ENCODE measurements at places on chromosomes 5 and 9. TPM values are rescaled to one million over a fixed set of nuclear protein-coding genes. Genes with fewer than 3 reads are reported as not detected.

LNPEP gene
- polyA plus RNA-seq, result 6.5 TPM

DNA sequence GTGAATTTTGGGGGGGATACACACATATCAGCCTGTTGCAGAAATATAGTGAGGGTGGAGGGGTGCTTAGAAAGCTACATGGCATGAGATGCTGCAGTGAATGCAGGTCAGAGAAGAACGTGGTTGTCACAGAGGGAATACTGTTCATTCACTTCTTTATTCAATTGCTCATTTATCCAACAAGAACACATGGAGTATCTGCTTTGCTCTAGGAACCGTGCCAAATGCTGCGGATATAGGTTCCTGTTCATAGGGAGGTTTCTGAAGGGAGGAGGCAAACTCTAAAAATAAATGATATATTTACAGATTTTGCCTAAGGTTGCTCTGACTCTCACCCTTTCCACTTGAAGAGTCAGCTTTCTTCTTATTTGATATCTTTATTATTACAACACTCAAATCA, 444.3 kb upstream of the CLINT1 start:
- no peak for DNase-seq

- DNase-seq, result no peak
These were observed 7.1 kb upstream of the IFNA2 start for GRCh38 chr9:21392270-21392669.

DNA sequence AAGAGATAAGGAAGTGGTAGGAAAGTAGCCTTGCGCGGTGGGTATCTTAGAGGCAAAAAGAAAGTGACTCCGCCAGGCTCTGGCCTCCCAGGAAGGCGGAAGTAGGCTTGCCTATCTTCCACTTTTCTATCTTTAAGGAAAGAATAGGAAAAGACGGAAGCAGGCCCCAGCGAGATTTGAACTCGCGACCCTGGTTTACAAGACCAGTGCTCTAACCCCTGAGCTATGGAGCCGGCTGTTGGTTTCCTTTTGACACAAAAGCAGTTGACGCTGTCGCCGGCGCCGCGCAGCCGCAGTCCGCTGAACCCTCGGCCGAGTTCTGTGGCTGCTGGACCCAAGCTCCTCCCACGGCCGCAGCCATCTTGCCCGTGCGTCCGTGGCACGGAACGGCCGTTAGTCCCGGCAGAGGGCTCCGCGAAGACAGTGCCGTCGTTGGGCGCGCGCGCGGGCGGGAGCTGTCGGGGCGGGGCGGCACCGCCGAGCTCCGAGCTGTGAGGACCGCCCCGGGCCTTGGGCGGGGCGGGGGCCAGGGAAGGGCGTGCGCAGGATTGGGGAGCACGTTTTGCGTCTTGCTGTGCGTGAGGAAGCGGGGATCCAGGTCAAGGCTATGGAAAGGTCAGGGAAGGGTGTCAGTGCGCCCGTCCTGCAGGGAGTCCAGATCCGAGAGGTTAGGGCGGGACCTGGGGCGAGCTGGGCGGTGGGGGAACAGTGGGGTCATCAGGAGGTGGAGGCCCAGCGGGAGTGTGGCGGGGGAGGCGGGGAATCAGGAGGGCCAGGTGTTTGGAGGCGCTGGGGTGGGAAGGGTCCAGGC, 13.3 kb downstream of the TRIM7 start:
- DNase-seq, result peak; percentile 99

GRCh38 chr5:148963664-148964063, 99.2 kb downstream of the SH3TC2 start:
- no peak for DNase-seq

UIMC1 gene
- 16.2 TPM for polyA plus RNA-seq

BTNL9 gene
- 8.6 TPM for polyA plus RNA-seq

GRCh38 chr9:134555094-134555650, 86.4 kb upstream of the COL5A1 start:
- peak; percentile 34 for DNase-seq

LIX1 gene
- polyA plus RNA-seq, result 0.65 TPM

- DNase-seq, result no peak
These were observed 92.3 kb downstream of the FSTL4 start for GRCh38 chr5:133520062-133520461.

SERF1A gene
- 2.1 TPM for polyA plus RNA-seq

DNA sequence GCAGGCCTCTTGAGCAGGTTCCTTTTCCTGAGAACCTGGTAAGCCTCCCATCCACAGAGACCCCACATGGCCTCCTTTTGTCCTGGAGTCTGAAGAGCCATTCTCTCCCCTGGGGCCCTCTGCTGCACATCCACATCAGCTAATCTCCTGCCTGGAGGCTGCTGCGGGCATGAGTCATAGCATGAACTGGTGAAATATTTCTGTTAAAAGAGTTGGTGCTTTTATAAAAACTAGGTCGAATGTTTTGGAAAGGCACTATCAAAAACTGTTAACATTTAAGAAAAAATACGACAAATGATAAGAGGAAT, 399.4 kb downstream of the CTNND2 start:
- DNase-seq, result no peak

DNA sequence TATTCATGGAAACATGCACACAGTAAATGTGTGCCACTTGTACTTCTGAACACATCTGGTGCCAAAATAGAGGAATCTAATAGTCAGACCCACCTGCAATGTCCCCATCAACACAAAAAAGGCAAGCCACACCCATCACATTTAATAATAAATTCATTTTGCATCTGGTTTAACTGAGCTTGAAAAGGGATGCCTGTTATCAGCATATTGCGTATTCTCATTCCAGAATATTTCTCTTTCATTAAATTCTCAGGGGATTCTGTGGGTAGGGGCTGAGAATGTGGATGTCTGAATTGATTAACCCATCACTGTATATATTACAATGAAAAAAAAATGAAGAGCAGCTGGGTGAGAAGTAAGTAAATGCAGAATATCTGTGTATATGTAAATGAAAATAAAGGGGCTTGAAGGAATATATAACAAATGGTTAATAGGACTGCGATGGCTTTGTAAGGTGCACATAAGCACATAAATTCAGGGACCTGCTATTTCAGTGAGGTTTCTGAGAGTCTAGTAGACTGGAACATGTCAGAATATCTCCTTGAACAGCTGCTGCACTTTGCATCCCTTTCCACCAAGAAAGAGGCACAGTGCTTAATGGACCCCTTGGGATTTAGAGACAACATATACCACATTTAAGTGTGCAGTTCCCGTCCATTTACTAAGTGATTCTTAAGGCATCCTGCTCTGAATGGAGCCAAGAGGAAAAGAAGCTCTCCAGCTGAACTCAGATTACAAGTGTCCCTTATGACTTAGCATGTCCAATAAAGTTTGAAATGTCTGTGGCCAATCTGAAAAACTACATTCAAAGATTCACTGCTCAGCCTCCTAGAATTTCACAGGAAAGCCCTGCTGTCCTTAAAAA, 104.1 kb upstream of the NIPBL start:
- DNase-seq, result no peak

DNA sequence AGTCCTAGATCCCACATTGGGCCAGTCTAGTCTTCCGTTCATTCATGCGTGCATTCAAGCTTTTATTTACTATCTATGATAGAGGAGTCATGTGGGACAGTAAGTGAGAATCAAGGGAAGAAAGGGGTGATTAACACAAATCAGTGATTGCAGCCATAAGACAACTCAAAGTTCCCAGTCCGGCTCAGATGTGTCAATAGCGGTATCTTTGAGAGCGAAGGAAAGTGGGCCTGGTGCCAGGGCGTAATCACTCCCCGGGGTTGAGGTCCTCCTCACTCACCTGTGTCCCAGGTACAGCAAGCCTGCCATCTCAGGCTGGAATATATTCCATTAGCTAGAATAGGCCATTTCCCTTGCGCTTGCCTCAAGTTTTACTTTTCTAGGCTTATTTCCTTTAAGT, 196.3 kb downstream of the ATP10B start:
- DNase-seq, result no peak

GRCh38 chr9:72382405-72382804, 17.4 kb upstream of the ZFAND5 start:
- no peak for DNase-seq

DNA sequence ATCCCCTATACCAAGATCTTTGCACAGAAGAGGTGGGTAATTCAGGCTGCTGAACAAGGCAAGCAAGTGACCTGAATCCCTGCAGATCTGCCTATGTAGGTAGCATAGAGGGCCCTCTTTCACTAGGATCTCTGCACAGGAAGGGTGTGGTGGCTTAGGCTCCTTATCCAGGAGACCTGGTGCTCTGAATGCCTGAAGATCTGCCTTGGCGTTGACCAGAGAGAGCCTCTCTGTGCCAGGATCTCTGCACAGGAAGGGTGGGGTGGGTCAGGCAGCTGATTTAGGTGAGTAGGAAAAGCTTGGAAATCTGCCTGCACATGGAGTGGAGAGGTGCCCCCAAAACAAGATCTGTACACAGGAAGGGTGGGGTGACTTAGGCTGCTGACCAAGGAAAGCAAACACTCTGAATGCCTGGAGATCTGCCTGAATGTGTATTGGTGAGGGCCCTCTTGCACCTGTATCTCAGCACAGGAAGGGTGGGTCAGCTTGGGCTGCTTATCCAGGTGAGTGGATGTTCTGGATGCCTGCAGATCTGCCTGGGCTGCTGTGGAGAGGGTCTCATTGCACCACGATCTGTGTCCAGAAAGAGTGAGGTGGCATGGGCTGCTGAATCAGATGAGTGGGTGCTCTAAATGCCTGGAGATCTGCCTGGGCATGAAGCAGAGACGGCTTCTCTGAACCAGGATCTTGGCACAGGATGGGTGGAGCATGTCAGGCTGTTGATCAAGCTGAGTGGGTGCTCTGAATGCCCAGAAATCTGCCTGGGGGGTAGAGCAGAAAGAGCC, 365.9 kb downstream of the DMAC1 start:
- no peak for DNase-seq

- DNase-seq, result no peak
These were observed 488.3 kb upstream of the TUSC1 start for GRCh38 chr9:26166537-26166936.

PCDHB4 gene
- polyA plus RNA-seq, result 0.90 TPM

- DNase-seq, result peak; percentile 73
These were observed 42.8 kb downstream of the NEURL1B start for GRCh38 chr5:172683645-172684471.

KCNT1 gene
- polyA plus RNA-seq, result 0.15 TPM

- no peak for DNase-seq
These were observed 145.7 kb downstream of the ACER2 start for GRCh38 chr9:19554529-19554928.

- no peak for DNase-seq
These were observed 51.5 kb downstream of the C5orf15 start for GRCh38 chr5:133916914-133917313.

- DNase-seq, result no peak
These were observed 110.1 kb upstream of the MOCS2 start for GRCh38 chr5:53219610-53220009.

NFIB gene
- 15.6 TPM for polyA plus RNA-seq

SLC28A3 gene
- not detected for polyA plus RNA-seq

CARTPT gene
- not detected for polyA plus RNA-seq

- no peak for DNase-seq
These were observed 104.7 kb downstream of the GPR21 start for GRCh38 chr9:123138163-123138562.

- DNase-seq, result peak; percentile 29
These were observed 136.9 kb upstream of the FBN2 start for GRCh38 chr5:128674837-128675446.

- DNase-seq, result no peak
These were observed 232.4 kb upstream of the GAS1 start for GRCh38 chr9:87179553-87180340.

GRCh38 chr5:178870411-178870810, 10.7 kb downstream of the ZNF354B start:
- no peak for DNase-seq

DNA sequence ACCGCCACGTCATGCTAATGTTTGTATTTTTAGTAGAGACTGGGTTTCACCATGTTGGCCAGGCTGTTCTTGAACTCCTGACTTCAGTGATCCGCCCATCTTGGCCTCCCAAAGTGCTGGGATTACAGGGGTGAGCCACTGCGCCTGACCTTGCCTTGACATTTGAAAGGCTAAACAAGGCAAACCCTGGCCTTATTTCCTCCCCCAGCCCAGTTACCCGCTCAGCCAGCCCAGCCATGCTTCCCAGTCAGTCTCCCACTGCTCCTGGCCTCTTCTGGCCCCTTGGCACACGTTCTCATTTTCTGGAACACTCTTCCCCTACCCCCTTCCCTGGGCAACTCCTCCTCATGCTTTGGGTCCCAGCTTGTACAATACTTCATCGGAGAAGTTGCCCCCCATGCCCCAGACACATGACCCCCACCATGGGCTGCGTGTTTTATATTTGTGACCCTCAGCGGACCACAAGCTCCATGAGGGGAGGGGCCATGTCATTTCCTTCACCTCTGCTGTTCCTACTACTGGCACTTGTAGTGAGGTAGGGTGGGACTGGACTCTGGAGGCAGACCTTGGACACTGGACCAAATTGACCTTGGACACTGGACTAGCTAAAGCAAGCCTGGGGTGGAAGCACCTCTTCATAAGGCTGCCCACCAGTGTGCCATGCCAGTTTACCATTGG, 94.4 kb upstream of the IER5L start:
- DNase-seq, result no peak

- no peak for DNase-seq
These were observed 1.2 kb upstream of the RABGAP1 start for GRCh38 chr9:122939601-122940000.

AGXT2 gene
- 215 TPM for polyA plus RNA-seq

SLC6A19 gene
- polyA plus RNA-seq, result 69.3 TPM

DNA sequence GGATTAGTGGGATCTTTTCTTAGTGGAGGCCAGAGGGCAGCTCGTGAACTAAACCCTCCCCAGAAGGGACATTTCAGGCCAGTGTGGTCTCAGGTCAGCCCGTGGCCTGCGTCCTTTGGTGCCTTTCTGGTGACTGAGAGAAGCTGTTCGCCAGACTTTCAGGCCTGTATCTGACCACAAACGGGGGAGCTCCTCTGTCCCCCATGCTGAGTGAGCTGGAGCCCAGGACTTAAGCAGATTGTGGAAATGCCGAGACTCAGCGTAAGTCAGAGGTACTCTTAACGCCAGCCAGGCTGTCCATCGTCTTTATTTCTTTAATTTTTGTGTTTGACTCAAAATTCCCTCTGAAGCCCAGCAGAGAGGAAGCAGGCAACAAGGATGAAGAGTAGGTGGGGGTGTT, 54.8 kb upstream of the NCS1 start:
- DNase-seq, result no peak

GRCh38 chr5:143682929-143683386, 129.0 kb upstream of the HMHB1 start:
- no peak for DNase-seq

DNA sequence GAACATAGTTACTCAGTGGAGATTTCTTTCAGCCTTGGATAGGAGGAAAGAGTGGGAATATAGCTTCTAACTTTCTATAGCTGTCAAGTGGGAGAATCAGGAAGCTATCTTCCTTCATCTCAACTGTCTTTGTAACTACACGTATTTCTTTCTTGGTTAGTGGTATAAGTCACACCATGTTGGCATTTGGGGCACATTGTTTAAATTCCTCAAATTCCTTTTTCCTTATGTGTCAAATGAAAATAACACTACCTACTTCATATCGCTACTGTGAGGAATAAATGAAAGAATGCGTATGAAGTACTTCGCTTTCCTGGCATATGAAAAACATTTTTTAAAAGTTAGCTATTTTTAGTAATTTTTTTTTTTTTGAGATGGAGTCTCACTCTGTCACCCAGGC, 1082.5 kb upstream of the WWC1 start:
- DNase-seq, result no peak
